GM04503 (cell line): ENCODE measurements at places on chromosomes 3 and 15.

- no peak for DNase-seq
Measured at GRCh38 chr3:126026277-126026751, 57.3 kb downstream of the ROPN1B start.

- no peak for DNase-seq
Measured at GRCh38 chr3:88248658-88249057, 98.9 kb downstream of the C3orf38 start.

GRCh38 chr3:39208463-39209055 lies 16.2 kb upstream of the XIRP1 start:
- DNase-seq = no peak

DNA sequence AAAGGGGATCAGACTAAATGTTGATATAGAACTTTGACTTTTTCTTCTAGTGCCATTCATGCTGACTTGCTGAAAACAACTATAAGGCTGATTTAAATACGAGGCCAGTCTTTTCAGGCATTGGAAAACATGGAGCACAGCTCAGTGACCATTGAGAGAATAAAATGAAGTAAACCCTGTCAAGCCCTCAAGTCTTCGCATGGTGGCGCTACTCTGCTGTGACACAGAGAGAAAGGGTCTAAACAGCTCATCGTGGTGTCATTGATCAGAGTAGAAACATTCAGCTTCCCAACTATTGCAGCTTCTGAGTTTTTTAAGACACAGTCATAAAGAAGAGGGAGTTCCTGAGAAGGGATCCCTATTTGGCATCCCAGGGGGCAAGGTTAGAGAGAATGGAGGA lies 716.2 kb downstream of the DIPK2A start:
- no peak for DNase-seq
